AG08395 (cell line): ENCODE measurements at places on chromosomes 6 and 20.
A peak's percentile ranks its signal among the peaks of the same experiment; 100 is the strongest.

DNA sequence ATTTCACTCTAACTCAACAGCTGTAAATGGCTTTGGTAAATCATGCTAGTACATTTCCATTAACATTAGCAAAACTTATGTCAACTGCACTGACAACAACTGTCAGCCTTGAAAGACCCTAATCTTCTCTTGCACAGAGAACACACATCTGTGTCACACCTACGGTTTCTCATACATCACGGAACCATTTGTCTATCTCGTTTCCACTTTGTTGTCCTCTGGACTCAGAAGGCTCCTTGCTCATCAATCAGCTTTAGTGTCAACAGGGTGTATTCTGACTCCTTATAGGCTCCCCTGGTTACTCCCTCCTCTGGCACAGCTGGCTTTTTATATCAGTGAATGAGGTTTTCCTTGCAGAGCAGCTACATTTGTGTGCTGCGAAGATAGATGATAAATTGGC, 49.3 kb downstream of the CD83 start:
- DNase-seq, result no peak

GRCh38 chr6:48388044-48388443, 277.0 kb upstream of the PTCHD4 start:
- DNase-seq, result no peak

GRCh38 chr6:104642871-104643270, 216.8 kb downstream of the HACE1 start:
- peak; percentile 26 for DNase-seq

DNA sequence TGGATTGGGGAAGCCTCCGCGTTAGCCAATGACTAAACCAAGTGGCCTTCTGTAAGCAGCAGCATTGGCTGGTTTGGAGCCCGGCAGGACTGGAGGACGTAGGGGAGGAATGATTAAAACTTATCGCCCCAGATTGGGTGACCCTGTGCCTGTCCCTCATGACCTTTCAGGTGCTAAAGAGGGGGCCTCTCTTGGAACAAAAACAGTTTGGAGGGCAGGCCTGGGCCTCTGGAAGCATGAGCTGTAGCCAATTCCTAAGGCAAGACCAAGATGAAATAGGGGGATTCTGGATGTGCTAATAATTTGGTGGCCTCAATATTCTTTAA, 1.4 kb downstream of the GMPR start:
- peak; percentile 87 for DNase-seq

- no peak for DNase-seq
These were observed 110.5 kb downstream of the B3GAT2 start for GRCh38 chr6:70846207-70846835.

- DNase-seq, result no peak
These were observed 24.4 kb downstream of the DCBLD1 start for GRCh38 chr6:117506907-117507306.

- no peak for DNase-seq
These were observed 18.2 kb downstream of the SNAP25 start for GRCh38 chr20:10236540-10237533.

GRCh38 chr20:10495173-10495572, 60.1 kb downstream of the SLX4IP start:
- no peak for DNase-seq

GRCh38 chr6:21587961-21588480, 5.5 kb upstream of the SOX4 start:
- no peak for DNase-seq

- DNase-seq, result no peak
These were observed 94.5 kb upstream of the TRAF3IP2 start for GRCh38 chr6:111700135-111700690.

- no peak for DNase-seq
These were observed 15.6 kb downstream of the RIPOR2 start for GRCh38 chr6:24920136-24920535.

DNA sequence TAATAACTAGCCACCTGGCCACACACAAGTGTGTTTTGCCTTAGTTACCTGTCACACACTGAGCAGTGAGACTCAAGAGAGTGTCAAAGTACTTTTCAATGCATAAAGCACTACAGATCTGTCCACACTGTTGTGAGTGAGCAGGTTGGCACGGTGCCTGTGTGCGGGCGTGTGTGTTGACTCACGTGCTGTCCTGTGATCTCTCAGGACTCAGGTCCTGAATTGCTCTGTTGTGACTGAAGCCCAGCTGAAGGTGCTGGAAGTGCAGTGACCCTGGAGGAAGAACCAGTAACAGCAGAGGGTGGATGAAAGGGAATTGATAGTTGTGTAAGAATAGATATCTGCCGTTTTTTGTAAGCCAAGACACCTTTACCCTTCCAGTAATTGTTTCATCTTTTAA, 18.3 kb downstream of the SLC16A10 start:
- DNase-seq, result no peak

- no peak for DNase-seq
These were observed 6.0 kb downstream of the ASF1A start for GRCh38 chr6:118899948-118900347.

- DNase-seq, result no peak
These were observed 178.7 kb downstream of the GJA10 start for GRCh38 chr6:90072935-90073464.

DNA sequence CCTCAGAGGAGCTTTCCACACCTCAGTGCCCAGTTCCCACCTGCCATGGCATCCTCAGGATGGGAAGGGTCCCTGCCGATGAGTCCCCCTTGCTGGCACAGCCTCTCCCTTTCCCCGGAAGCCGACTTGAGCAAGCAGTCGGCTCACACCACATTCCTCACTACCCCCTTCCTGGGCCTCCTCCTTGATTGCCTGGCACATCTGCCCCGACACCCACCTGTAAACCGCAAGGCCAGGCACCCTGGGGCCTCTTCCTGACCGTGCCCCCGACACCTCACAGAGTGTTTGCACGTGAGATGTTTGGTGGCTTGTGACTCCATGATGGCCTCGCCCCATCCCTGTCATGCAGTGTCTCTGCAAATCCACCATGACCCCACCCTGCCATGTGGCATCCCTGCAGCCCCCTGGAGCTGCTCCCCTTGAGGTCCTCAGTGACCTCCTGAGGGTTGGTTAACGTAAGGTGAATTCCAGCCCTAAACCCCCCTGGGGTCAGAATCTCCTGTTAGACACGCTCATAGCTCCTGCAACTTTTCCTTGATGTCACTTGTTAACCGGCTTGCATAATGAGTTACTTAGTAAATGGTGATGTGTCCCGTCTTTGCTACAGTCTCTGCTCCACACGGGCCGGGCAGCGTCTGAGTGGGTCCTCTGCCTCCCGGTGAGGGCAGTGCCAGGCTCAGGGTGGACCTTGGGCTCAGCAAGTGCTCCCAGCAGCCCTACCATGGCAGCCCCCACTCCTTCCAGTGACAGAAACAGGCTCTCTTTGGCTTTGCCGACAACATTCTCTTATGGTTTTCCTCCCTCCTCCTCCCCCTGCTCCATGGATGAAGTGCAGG, 115.9 kb upstream of the FRMD1 start:
- no peak for DNase-seq

DNA sequence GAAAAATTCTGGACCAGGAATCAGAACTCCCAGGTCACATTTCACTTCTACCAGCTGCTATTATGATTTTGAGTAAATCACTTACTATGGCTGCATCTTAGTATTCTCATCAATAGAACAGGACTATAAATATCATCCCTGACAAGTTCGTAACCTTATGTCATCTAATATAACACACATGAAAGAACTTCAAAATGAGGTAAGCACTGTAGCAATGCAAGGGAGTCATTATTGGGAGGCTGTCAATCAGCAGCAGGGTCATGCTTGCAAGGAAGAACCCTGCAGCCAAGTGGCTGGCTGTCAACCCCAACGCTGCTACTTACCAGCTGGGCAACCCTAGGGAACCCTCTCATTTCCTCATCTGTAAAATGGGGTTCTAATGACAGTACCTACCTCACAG, 123.3 kb upstream of the B3GAT2 start:
- no peak for DNase-seq

DNA sequence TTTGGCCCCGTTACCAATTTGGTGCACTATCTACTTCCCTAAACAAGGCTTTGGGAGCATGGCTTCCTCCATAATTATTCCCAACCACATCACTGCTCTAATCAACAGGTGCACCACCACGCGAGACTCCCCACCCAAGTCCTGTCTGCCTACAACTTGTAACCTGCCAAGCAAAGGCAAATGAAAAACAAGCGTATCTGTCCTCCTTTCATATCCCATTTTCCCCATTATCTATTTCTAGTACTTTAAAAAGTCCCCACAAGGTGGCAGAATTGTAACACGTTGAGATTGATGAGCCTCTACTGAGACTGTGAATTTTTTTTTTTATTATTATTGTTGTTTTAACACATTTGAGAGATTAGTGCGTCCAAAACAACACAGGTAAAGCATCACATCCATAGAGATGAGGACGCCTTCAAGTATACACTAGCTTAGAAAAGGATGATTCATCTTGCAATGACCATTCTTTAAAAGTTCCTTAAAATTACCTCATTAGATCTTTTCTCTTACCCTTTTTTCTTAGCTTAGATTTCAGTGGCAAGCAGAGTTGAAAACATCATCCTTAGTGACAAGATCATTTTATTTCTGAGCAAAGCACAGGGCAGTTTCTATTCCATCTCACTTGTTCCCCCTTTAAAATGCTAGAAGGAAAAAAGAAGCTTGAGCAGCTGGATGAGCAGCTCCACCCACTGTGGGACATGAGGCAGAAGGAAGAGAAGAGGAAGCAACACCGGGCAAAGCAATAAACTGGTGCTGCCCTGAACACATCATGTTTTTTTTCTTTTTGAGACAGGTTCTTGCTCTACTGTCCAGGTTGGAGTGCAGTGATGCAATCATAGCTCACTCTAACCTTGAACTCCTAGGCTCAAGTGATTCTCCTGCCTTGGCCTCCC, 210.8 kb downstream of the ARHGAP18 start:
- DNase-seq, result peak; percentile 47

DNA sequence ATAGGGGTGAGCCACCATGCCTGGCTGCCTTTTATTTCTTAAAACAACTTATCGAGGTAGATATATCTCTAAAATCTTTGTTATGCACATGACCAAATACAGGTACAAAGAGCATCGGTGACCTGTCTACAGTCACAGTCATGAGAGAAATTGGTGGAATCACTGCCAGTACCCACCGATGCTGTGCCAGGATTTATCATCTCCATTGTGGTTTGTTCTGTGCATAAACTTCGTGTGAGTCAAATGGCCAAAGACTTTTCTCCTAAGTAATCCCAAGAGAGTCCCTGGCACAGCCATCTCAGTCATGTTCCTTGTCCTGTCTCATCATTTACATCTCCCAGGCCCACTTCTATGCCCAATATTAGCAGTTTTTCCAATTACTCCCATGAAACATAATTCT, 9.0 kb downstream of the GSTA3 start:
- DNase-seq, result no peak

GRCh38 chr20:8972963-8973705, 95.8 kb upstream of the PLCB4 start:
- DNase-seq, result no peak

DNA sequence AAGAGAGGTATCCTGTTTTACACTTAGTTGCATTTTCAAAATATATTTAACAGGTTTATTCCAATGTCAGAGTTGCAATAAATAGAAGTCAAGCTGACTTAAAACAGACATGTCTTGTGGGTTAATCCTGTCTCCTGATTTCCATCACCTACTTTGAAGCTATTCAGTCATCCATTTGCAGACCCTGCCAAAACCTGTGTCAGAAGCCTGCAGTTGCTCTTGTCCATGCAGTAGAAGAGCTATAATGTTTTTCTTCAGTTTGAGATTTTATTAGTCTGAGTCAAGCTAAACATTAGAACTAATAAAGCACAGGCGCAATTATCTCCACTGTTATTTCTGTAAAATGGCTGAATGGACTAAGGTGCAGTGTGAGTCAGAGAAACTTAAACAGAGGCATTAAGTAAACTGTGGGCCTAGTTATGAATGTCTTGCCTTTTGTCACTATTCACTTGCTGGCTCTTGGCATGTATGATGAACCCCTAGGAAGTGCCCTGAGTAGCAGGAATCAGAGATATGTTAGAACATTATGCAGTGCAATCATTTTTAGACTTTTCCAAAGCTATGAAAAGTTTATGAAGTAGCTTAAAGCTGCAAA, 11.0 kb upstream of the HDGFL1 start:
- DNase-seq, result no peak

GRCh38 chr20:2691663-2692035, 931 bp upstream of the EBF4 start:
- DNase-seq, result no peak

DNA sequence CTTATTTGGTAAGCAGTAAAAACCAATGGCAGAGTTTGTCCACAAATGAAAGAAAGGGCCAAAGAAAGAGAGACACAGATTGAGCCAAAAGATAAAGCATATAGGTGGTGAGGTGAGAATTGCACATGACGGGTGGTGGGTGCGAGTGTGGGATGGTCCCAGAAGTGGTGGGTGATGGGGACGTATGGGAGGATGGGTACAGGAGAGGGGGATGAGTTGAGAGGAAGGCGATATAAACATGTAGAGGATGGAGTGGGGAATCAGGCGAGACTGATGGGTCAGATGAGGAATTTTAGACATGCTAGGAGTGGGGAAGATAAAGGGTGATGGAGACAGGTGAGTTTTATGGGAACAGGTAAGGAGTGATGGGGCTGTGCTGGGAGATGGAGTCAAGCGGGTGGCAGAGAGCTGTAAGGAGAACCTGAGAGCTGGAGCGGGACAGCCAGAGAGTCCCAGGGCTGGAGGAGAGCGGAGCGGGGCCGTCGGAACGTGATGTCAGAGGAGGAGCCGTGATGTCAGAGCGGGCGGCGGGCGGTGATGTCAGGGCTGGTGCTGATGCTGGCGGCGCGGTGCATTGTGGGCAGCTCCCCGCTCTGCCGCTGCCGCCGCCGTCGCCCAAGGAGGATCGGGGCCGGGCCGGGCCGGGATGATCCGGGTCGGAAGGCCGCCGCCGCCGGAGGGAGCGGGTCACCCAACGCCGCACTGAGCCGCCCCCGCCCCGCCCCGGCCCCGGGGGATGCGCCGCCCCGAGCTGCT, at the start of gene TTBK1:
TTBK1 (plus strand) TSS at position 574 of the 756 bp plus-strand sequence. CDS start 3,180 bp downstream, outside the sequence.
- DNase-seq, result no peak

DNA sequence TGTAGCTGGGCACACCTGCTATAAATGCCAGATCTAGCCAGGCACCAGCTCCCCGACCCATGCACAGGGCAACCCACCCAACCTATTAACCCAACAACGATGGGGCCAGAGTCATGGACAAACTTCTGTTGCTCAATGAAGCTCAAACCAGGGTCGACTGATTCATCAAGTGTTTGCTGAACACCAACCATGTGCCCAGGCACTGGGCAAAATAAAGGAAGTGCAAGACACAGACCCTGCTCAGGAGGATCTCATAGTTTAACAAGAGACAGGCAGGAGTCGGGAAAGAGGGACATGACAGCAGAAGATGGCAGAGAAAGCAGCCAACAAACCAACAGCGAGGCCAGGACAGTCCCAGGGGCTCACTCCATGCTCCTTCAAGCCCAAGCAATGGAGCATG, 18.8 kb downstream of the KCNK5 start:
- DNase-seq, result no peak

- no peak for DNase-seq
These were observed 41.0 kb downstream of the TSHZ2 start for GRCh38 chr20:53013183-53013582.

- DNase-seq, result peak; percentile 35
These were observed 21.6 kb upstream of the FBXO30 start for GRCh38 chr6:145836170-145836569.
